ENCODE measurements at places on chromosomes 3 and 15.

DNA sequence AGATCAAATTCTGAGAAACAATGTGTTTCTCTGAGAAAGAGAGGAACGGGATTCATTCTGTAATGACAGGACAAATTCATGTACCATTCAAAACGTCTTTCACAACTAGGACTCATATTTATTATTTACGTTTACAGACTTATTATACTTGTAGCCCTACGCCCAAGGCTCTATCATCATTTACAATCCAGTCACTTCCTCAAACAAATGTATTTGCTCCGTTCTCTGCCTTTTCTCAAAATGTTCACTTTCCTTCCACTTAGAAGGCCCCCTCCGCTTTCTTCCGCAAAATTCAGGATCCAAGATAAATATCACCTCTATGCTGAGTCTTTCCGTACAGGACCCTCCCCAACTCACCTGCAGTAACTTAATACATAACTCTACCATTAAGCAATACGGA, 745 bp downstream of the RSL24D1 start:
- no peak for DNase-seq

GRCh38 chr3:124843506-124844177, 43.5 kb downstream of the ITGB5 start:
- no peak for DNase-seq

- DNase-seq, result peak; percentile 65
Measured at GRCh38 chr3:13688034-13688433, 139.1 kb downstream of the FBLN2 start.

DNA sequence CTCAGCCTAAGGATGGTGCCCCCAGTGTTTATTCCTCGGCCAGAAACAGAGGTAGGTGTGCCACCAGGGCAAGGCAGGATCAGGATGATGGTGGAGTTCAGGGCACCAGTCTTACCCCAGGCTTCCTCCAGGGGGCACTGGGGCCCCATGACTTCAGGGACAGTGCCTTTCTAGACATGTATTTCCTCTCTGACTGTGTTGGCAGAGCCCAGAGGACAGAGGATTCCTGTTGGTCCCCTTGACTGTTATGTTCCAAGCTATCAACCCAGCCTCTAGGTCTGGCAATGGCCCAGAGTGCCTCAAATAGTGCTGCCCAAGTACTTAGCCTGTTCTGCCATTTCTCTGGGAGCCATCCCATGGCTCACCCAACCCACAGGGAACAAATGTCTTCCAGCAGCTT, 2.8 kb downstream of the HEMK1 start:
- DNase-seq, result peak; percentile 91

GRCh38 chr3:72231439-72232196, 446.7 kb upstream of the PROK2 start:
- no peak for DNase-seq

DNA sequence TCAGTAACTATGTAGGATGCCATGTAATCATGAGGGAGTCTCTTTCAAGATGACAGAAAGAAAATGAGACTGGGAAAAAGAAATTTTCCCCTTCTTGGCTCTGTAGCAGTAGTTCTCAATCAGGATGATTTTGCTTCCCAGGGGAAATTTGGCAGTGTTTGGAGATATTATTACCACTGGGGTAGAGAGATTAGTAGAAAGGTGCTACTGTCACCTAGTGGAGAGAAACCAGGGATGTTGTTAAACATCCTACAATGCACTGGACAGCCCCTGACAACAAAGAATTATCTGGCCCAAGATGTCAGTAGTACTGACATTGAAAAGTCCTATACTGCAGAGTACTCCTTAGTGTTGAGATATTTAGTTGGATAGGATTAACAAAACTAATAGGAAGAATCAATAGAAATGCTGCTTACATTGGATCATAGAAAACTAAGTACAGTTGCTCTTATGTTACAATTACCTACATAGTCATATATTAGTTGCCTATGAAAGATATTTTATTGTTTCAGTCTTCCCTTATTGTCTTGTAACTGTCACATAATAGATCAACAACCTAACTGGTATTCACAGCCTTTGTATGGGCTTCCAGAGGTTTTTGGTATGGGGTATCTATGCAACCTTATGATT, 433.3 kb downstream of the RAP2B start:
- DNase-seq, result peak; percentile 44

DNA sequence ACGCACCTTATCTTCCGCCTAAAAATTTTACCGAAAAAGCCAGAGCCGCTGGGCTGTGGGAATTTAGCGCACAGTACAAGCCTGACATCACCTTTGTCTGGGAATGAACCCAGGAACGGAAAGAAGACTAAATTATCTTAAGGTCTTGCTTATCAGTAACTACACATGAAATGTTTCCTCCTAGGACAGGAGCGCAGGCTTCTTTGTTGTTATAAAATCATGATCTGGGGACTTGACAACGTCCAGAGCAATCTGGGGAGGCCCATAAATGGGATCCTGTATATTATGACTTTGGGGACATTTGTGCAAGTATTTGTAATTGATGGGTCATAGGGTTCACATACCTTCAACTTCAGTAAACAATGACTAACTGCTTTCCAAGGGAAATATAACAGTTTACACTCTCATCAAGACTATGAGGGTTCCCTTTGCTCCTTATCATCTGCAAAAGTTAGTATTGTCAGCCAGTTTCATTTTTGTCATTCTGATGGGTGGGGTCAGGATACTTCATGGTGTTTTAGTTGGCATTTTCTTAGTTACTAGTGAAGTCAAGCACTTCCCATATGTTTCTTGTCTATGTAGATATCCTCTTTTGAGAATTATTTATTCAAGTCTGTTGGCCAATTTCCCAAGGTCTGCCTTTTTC, 213.9 kb upstream of the PFN2 start:
- no peak for DNase-seq

DNA sequence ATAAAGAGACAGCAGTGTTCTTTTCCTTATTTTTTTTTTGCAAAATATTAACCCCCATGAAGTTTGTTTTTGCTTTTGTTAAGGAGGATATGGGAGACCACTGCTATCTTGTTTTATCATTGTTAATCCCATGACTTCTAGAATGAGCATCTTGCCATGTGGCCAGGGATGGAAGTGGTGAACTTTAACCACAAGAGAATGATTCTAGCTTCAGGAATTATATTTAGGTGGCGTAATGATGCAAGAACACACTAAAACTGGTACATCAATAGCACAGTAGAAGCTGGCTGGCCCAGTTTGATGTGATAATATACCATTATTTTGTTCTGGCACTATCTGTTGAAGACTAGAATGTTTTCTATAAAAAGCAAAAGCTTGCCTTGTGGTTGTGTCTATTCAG, 720.9 kb downstream of the GRM7 start:
- DNase-seq, result no peak

GRCh38 chr3:152056987-152057386, 183.5 kb downstream of the SUCNR1 start:
- DNase-seq, result no peak

DNA sequence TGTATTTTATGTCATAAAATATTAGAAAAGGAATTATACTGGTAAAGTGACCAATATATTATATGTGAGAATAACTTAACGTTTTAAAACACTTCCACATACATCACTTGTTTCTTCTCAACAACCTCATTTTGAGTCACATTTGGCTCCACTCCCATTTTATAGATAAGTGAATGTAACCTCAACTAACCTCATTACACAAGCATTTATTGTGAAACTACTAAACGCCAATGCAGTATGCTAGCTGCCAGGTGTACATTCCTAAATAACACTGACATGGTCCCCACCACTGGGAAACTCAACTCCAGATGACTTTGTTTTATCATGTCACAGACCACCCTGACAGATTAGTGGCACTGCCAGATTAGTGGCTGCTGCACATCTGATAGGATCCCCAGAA, 249.7 kb upstream of the CNTN4 start:
- no peak for DNase-seq

DNA sequence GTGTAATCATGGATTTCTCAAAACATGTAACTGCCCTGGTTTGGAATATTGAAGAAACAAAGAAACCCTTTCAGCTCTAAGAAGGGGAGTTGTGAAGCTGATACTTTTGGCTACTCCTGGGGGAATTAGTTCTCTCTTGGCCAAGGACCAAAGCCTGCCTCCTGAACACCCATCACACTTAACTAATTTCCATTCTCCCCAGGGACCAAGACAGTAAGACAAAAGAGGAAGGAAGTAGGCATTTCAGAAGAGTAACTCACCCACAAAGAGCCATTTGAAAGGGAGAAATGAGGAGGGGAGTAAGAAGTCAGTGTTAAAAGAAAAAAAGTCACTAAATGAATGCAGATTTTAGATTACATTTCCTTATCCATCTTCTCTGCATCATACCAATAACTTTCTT, 328.0 kb upstream of the SOX2 start:
- DNase-seq, result no peak

GRCh38 chr3:125087768-125088391, 32.1 kb upstream of the HEG1 start:
- DNase-seq, result no peak

- no peak for DNase-seq
Measured at GRCh38 chr15:37893309-37893708, 41.1 kb upstream of the TMCO5A start.

DNA sequence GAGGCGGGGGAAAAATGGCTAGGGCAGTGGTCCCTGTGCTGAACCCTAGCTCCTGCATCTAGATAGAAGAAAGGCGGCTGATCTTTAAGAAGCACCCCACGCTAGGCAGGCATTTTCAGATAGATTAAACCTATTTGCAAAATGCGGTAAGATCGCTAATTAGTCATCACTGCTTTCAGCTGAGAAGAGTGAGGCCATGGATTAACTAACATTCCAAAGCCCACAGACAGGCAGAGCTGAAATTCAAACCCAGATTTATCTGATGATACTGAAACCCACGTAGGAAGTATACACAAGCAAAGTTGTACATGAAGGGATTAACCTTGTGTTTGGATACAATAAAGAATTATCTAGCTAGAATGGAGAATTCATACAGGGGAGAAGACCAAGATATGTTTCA, 4.8 kb downstream of the ADPGK start:
- no peak for DNase-seq

GRCh38 chr3:54670201-54671000, 257.5 kb downstream of the LRTM1 start:
- DNase-seq, result peak; percentile 66

- no peak for DNase-seq
Measured at GRCh38 chr3:171825222-171825828, 15.0 kb upstream of the PLD1 start.

DNA sequence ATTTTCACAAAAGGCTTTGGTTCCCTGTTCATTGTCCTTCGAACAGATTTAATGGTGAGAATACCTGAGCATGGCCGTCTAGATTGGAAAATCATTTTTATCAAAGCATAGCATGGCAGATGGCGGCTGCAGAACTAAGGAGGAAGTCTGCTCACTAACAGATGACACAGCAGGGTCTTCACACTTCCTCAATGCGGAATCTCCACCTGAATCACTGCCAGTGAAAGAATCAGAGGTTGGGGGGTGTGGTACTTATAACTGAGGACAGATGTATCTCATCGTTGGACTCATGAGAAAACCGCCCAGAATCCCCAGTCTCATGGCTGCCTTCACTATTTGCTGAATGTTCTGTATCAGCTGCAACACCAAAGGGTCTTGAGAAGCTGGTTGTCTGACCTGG, 31.6 kb upstream of the PYGO1 start:
- peak; percentile 59 for DNase-seq

DNA sequence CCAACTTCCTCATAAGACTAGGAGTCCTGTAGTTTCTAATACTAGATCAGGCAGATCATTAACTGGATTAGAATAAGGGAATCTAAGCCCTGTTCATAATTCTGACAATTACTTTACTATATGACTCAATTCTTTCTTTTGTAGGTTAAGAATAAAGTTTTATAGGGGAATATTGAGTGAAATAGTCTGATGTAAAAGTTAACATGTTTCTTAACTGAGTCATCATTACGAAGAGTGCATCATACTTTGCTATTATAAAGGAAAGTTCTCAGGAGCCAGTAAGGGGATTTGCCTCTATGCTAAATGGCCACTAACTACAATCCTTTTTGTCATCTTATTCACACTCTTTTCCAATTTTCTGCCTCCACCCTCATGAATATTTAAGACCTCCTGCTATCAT, 63.1 kb downstream of the POLQ start:
- no peak for DNase-seq

DNA sequence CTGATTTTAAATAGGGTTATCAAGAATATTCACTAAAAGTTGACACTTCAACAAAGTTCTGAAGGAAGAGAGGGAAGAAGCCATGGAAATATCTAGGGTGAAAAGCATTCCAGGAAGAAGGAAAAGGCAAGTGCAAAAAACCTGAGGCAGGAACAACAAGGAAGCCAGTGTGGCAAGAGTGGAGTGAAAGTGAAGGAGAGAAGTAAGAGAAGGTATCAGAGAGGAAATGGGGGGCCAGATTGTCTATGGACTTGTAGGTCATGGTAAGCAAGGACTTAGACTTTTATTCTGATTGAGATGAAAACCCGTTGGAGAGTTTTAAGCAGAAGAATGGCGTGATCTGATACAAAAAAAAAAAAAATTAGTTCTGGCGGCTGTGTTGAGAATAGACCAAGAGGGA, 18.5 kb upstream of the ZNF609 start:
- no peak for DNase-seq

DNA sequence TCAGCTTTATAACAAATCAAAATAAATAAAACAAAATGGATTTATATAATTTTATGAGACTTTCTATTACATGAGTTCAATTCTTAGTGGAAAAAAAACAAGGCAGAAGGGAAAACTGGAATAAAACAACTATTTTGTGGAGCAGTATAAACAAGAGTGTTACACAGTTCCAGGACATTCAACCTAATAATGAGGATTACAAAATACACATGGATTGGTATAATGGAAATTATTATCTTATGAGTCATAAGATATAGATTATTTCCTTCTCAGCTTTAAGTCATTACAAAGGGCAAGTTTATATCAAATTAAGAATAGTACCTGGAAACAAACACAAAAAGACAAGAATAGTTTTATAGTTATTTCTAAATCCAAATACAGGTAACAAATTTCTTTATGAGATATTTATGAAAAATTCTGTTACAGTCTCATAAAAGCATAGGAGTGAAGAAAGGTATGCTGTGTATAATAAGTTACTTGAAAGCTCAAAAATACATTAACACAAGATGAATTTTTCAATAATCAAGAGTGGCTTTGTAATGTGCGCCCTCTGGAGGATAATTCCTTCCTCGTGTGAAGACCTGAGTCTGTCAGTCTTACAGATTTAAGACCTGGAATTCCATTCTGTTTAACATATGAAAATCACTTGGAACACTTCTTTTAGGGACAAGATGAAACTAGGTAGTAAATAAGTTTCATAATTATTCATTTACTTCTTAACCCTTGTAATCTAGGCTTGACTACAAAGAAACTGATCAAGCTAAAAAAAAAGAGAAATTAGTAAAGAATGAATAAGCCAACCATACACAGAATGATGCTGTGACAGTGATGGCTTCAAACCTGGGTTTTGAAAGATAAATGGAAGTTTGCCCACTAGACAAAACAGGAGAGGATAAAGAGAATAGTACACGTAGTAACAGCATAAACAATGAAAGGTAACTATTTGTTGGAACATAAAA, 9.5 kb downstream of the COPS2 start:
- peak; percentile 63 for DNase-seq

All from endodermal cell (in vitro differentiated cells).